ENCODE measurements at places on chromosomes 16 and 17.

- peak; percentile 83 for DNase-seq
These were observed 6.7 kb downstream of the HS3ST3A1 start for GRCh38 chr17:13594762-13595598.

GRCh38 chr17:69503711-69504110 is 89.2 kb downstream of the MAP2K6 start:
- no peak for DNase-seq

DNA sequence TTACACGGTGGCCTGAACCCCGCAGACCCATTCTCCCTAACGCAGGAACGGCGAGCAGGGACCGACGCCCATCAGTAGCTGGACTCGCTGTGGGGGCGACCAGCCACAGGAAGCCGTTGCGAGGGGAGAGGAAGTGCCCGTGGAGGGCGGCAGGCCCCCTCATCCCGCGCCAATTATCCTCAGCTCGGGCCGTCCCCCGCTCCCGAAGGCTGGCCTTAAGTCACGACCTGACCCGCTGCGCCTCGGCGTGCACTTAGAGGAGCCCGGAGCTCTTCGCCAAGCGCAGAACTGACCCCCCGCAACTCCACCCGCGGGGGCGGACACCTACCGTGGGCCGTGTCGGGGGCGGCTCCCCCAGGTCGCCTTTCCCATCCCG is 401 bp downstream of the ARL16 start:
- DNase-seq, result no peak

DNA sequence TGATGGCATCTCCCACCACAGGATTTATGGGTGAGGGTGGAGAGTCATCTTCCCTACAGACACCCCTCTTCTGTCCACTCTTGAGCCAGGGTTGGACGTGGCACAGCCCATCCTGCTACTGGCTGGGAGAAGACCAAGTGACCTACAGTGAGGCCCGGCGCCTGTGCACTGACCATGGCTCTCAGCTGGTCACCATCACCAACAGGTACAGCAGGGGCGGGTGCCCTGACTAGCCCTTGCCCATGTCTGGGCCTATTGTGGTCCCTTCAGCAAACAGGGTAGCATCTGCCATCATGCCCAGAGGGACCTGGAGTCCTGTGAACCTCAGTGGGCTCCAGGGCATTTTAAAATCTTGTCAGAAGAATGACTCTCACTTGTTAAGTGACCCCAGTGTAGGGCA is 48.2 kb downstream of the MRC2 start:
- no peak for DNase-seq

- peak; percentile 38 for DNase-seq
These were observed 31.5 kb downstream of the QPRT start for GRCh38 chr16:29710227-29711219.

GRCh38 chr17:33929181-33929724 is 325.8 kb upstream of the CCL2 start:
- DNase-seq, result no peak

- no peak for DNase-seq
These were observed 88.1 kb downstream of the GOSR1 start for GRCh38 chr17:30565073-30565935.

- DNase-seq, result no peak
These were observed 722.9 kb upstream of the EEF2KMT start for GRCh38 chr16:5820472-5820871.

- no peak for DNase-seq
These were observed 2.6 kb downstream of the STH start for GRCh38 chr17:46001390-46002310.

GRCh38 chr17:57911834-57912673 is 43.2 kb downstream of the CUEDC1 start:
- no peak for DNase-seq

GRCh38 chr17:32143527-32143870 is 1.2 kb downstream of the RHOT1 start:
- DNase-seq, result no peak

DNA sequence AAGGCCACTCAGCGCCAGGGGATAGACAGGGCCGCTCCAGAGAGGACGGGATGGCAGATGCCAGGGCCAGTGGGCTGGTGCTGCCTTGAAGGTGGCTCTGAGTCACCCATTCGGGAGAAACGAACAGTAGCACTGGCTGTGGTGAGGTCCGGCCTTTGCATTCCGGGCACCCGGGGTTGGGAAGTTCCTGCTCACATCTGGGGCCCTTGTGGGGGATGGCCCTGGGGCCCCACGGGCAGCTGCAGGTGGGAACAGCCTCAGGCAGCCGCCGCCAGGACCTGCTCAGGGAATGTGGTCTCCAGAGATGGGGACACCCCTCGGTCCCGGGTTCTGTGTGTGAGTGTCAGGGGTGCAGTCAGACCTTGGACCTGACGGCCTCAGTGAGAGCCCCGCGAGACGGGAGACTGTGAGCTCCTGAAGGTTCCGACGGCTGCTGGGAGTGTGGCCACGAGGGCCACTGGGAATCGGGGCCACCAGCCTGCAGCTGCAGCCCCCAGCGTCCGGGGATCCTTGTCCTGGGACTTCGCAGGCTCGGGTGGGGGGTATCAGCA is 1.4 kb downstream of the CBFA2T3 start:
- no peak for DNase-seq

- no peak for DNase-seq
These were observed 24.6 kb upstream of the PHB1 start for GRCh38 chr17:49439305-49439672.

DNA sequence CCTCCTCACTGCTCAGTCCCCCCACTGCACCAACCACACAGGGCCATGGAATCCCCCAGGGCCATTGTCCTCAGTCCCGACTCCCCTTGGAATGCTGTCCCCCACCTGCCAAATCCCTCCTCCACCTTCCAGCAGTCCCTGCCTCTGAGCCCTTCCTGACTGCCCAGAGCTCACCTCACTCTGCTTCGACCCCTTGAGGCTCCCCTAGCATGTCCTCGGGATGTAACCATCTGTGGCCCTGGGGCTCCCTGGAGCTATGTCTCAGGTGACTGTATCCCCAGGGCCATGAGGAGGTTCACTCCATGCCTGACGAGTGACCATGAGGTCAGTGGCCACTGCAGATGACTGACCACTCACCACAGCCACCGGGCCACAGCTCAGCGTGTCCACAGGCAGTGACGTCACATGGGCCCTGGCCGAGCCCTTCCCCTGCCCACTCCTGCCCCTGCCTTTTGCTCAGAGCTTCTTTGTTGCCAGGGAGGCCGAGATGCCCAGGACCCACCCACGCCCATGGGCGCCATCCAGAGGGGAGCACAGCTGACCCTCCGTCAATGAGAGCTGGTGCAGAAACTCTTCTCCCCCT is 7.7 kb upstream of the PIEZO1 start:
- no peak for DNase-seq

GRCh38 chr16:87953308-87954215 is 2.3 kb downstream of the BANP start:
- DNase-seq, result no peak

DNA sequence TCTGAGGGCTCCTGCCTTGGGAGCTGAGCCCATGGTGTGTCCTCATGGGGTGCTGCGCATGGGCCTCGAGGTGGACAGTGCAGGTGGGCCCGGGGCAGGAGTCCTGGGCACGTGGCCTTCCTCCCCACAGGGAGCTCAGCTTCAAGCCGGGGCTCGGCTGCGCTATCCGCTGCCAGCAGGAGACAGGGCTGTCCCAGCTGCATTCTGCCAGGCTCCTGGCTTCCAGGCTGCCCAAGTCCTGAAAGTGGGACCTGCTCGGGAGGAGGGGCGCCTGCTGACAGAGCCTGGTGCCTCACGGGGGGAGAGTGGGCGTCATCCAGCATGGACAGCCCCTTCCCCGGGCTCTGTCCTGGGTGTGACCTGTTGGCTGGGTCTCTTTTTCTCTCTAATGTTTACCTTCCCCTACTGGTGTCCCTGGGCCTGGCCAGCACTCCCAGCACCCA is 7.1 kb downstream of the TRAF7 start:
- no peak for DNase-seq

DNA sequence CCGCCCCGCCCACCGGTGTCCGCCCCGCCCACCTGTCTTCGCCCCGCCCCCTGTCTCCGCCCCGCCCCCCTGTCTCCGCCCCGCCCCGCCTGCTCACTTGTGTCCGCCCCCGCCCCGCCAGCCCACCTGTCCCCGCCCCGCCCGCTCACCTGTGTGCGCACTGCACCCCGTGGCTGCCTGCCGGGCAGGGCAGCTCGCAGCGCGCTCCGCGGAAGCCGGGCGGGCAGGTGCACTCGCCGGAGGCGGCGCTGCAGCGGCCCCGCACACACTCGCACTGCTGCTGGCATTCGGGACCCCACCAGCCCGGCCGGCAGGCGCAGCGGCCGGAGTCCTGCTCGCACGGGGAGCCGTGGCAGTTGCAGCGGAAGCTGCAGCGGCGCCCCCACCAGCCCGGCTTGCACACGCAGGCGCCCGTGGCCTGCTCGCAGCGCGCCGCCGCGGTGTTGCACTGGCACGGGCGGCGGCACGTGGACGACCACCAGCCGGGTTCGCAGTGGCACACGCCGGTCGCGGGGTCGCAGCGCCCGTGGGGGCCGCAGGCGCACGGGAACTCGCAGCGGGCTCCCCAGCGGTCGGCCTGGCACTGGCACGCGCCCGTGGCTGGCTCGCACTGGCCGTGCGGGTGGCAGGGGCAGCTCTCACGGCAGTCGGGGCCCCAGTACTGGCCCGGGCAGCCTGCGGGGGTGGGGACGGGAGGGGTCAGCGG is 2.1 kb downstream of the SCARF1 start:
- DNase-seq, result no peak

All from HS-5 (cell line).